ENCODE measurements at places on chromosomes 4 and X.

- DNase-seq, result no peak
These were observed 457.4 kb downstream of the IL1RAPL1 start for GRCh38 chrX:29044423-29045184.

GRCh38 chrX:71147496-71148277, 3.0 kb downstream of the NLGN3 start:
- DNase-seq, result no peak

DNA sequence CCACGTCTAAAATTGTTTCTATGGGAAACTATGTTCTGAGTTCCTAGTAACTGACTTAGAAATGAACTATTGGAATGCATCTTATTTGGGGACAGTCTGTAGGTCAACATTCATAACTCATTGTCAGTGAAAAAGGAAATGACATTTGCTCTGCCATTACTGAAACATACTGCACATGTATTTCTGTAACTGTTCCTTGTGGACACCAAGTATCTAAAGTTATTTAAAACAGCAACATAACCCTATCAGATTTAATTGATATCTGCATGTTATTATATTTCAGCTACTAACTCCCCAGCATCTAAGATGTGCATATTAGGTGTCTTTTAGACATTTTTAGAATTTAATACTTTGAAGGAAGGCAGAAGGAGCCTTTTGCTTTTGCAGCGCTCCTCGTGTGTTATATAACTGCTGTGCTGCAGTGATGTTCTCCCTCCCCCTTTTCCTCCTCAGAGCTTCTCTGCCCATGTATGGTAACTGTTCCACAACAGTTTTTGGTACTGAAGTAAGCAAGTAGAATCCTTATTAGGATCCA, 37.2 kb upstream of the TMEM131L start:
- DNase-seq, result peak; percentile 28

GRCh38 chr4:124183926-124184325, 528.6 kb downstream of the ANKRD50 start:
- no peak for DNase-seq

- DNase-seq, result peak; percentile 61
These were observed 814 bp downstream of the SPON2 start for GRCh38 chr4:1171311-1172227.

GRCh38 chr4:101701551-101701950, 89.0 kb upstream of the BANK1 start:
- no peak for DNase-seq

GRCh38 chr4:182812916-182813315, 104.3 kb downstream of the DCTD start:
- DNase-seq, result no peak

- no peak for DNase-seq
These were observed 86.9 kb upstream of the NEIL3 start for GRCh38 chr4:177222781-177223180.

- no peak for DNase-seq
These were observed 5.8 kb upstream of the CDKN2AIP start for GRCh38 chr4:183438458-183439113.

- no peak for DNase-seq
These were observed 896.1 kb downstream of the PCDH18 start for GRCh38 chr4:136636155-136636554.

GRCh38 chrX:148314876-148315275, 185.5 kb upstream of the AFF2 start:
- DNase-seq, result no peak

DNA sequence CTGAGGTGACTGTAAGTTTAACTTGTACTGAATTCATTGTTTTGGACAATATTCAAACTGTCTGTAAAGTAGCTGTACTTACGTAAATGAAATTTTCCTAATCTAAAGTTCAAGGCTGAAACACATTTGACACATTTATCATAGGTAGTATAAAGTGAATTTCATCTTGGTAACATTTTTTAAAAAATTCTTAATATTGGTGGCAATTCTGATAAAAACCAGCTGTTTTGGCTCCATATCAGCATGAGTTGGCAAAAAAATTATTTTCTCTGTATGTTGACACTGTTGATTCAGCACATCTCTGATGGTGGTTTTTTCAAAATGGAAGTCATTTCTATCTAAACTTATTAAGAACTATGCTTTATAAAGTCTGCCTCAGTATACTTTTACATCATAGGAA, 30.9 kb downstream of the CXorf58 start:
- no peak for DNase-seq

GRCh38 chrX:151633157-151633556, 62.1 kb upstream of the PRRG3 start:
- DNase-seq, result no peak

GRCh38 chr4:120685756-120686278, 236.7 kb downstream of the PRDM5 start:
- DNase-seq, result no peak

DNA sequence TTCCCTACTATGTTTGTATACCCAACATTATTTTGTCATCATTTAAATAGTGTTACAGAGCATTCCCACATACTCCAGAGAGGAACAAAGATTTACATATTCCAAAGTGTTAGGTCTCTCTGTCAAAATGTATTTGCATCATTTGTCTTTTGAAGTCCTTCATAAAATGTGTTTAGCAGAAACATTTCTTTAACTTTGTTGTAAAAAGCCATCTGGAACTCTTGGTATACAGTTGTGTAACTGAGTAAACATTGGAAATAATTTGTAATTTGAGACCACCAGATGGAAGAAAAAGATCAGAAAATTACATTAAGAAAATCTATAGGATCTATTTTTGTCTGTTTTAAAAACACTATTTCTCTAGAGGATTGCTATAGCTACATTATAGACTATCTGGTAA, 56.6 kb upstream of the ALB start:
- DNase-seq, result no peak

GRCh38 chrX:38151441-38151840, 69.2 kb downstream of the SRPX start:
- DNase-seq, result no peak

DNA sequence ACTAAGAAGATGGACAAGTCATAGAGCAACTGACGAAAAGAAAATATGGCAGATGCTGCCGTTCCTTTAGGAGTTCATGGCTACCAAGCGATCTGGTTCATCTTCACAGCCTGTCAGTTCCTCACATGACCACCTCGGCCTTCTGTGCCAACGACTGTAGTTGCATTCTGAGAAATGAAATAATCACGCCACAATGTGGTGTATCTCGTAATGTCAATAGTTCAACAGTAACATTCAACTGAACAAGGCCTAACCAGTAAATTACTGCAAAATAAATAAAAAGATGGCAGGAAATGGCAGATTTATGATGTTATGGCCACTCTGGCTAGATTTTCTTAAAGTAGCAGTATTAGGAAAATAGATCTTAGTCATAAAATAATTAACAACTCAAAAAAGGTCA, 4.4 kb downstream of the GPRIN3 start:
- DNase-seq, result no peak
